ENCODE measurements at places on chromosomes 2 and 18.

GRCh38 chr2:24839729-24840128 lies 46.5 kb downstream of the CENPO start:
- DNase-seq, result no peak

GRCh38 chr2:177020524-177021119 lies 192.0 kb upstream of the HNRNPA3 start:
- DNase-seq, result no peak

DNA sequence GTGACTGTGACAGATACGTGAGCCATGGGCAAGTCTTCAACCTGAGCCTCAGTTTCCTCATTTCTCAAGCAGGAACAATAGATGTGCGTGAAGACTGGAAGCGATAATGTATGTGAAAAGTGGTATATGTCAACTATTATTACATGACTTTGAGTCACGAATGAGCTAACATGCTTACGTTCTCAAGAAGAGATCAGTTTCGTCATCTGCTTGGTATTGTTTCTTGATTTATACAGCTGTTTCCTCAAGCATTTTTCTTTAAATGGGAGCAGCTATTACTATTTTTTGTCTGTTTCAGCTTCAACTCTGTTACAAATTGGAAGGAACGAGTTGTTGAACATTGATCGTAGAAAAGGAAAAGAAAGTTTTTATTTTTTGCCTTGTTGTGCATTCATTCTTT lies 48.5 kb upstream of the THOC1 start:
- DNase-seq, result no peak

- no peak for DNase-seq
Measured at GRCh38 chr18:49757513-49758262, 55.6 kb downstream of the ACAA2 start.

DNA sequence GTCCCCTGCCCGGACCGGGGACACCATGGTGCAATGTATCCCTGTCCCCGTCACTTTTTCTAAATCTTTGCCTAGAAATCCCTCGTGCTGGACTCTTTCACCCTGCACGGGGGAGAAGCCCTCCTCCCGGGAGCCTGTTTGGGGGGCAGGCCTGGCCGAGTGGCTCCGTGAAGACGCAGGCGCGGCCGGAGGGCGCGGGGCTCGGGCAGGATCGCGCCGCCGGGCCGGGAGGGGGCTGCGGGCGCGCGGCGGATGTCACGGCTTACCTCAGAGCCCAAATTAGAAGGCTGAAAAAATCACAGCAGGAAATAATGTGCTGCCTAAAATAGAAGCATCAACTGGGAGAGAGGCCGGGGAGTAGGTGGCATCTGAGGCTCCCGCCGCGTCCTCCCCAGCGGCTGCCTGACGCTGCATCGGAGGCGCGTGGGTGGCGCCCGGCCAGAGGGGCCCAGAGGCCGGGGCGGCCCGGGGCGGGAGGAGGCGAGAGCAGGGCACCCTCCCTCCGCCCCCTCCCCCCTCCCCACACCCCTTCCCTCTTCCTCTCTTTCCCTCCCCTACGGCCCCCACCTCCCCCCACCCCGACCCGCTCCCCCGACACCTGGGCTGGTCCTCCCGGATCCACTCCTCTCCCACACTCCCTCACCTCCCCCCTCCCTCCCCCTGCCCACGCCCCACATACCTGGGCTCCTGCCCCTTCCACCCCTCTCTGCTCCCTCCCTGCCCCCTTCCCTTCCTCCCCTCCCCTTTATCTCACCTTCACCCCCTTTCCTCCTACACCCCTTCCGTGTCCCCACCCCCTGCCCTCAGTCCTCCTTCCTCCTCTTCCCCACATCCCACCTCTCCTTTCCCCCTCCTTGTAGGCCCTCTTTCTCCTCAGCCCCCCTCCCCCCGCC lies 51.9 kb downstream of the SLC4A1AP start:
- peak; percentile 78 for DNase-seq

DNA sequence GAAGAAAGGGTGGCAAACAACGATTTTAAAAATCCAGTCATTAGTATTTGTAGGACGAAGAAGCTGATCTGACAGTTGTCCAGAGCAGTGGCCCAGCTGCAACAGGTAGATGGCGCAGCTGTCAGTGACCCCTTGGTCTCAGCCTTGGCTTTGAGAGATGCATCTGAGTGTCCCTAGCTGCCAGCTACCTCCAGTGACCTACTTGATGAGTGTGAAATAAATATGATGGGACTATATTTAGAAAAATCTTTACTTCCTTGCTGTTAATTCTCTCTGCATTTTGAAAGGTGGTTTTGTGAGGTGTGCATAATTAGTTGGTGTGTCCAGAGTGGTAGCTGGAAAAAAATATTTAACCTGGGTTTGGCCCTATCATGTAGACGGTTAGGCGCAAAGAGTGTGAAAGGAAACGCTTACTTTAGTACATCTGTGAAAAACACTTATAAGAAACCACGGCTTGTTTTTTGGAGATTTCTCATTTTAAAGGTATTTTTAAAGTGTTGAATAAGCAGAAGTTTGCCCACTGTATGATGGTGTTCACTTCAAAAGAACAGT lies 963 bp downstream of the INPP1 start:
- DNase-seq, result peak; percentile 58

DNA sequence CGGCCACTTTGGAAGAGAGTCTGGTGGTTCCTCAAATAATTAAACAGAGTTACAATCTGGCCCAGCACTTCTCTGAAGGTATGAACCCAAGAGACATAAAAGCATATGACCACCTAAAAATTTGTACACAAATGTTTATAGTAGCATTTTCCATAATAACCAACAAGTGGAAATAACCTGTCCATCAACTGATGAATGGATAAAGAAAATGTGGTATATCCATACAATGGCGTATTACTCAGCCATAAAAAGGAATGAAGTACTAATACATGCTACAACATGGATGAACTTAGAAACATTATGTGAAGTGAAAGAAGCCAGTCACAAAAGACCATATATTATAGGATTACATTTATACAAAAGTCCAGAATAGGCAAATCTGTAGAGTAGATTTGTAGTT lies 76.0 kb upstream of the RGPD5 start:
- DNase-seq, result no peak

GRCh38 chr2:55431982-55432627 lies 12.4 kb upstream of the CCDC88A start:
- DNase-seq, result no peak

DNA sequence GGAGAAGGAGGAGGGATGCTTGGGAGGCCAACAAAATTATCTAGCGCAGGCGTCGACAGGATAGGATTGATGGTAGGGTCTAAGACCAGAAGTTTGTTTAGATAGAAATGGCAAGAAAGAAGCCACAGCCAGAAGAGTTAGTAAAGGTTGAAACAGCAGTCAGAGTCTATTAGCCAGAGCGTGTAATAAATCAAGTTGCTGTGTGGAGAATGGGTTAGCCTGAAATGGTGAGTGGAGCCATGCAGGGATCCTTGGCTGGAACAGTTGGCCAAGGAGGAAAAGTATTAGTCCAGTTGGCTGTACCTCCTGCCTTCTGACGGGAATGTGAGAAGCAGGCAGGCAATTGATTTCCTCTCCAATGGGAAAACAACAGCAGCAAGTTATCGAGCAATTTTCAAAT lies 190.7 kb upstream of the CCDC68 start:
- no peak for DNase-seq

DNA sequence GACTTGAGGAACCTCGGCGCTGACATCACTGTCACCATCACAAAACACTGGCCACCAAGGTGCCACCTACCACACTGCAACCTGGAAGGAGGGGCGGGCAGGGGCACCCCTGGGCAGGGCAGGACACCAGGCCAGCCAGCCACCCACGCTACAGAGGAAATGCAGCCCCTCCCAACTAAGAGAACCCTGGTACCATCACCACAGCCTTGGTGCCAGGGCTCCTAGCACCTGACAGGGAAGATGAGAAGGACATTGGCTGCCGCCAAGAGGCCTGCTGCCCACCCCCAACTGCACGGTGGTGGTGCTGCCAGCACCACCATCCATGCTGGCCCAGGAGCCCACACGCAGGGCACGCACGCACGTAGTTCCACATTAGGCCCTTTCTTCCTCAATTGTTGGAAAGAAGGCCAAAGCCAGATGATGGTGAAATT lies 88.7 kb downstream of the HDAC4 start:
- no peak for DNase-seq

- DNase-seq, result peak; percentile 92
Measured at GRCh38 chr2:41966431-41966893, 81.4 kb upstream of the PKDCC start.

- no peak for DNase-seq
Measured at GRCh38 chr2:71486881-71487640, 33.7 kb downstream of the DYSF start.

DNA sequence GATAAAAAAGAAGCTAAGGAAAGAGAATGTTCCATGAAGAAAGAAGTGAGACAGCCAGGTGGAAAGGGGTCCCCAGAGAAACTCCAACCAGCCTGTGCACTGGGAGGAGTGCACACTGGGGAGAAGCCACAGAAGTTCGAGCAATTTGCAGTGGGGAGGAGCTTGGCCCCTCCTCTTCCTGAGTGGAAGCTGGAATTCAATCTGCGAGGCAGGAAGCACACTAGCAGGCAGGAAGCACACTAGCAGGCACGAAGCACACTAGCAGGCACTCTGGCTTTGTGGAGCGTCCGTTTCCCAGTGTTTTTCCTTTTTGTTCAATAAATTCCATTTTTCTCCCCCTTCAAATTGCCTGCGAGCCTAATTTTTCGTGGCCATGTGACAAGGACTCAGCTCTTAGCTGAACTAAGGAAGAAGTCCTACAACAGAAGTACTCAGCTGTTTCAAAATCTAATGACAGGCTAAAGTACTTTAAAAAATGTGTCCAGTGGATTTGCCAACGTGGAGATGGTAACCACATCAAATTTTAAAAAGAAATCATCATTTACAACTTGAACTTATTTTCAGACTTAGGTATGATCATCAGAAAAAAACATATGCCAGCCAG lies 21.4 kb upstream of the SPIRE1 start:
- DNase-seq, result peak; percentile 72

DNA sequence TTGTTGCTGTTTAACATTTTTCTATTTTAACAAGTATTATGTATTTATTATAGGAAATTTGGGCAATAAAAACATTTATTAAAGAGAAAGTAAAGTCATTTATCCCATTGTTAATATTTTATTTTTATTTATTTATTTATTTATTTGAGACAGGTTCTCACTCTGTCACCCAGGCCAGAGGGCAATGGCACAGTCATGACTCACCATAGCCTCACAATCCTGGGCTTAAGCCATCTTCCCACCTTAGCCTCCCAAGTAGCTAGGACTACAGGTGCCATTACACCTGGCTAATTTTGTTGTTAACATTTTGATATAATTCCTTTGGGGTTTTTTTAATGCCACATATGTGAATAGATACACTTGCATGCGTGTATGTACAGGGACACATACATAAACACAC lies 165.9 kb upstream of the STON1 start:
- DNase-seq, result no peak

DNA sequence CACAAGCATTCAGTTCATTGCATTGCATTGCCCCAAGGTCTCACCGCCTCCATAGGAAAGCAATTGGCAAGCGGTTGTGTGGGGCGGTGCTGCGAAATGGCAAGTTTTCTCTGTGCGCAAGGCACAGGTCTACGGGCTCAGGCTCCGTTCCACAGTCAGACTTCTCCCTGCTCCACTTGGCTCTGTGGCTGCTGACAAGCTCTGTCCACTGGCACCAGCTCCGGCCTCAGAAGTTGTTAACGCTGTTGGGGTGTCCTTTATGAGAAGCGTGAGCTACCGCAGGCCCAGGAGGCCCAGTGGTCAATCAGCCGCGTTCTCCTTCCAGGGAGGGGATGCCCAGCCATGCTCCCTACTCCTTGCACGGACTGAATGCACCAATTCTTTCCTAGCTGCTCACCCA lies 87.0 kb upstream of the GATA6 start:
- DNase-seq, result peak; percentile 53

DNA sequence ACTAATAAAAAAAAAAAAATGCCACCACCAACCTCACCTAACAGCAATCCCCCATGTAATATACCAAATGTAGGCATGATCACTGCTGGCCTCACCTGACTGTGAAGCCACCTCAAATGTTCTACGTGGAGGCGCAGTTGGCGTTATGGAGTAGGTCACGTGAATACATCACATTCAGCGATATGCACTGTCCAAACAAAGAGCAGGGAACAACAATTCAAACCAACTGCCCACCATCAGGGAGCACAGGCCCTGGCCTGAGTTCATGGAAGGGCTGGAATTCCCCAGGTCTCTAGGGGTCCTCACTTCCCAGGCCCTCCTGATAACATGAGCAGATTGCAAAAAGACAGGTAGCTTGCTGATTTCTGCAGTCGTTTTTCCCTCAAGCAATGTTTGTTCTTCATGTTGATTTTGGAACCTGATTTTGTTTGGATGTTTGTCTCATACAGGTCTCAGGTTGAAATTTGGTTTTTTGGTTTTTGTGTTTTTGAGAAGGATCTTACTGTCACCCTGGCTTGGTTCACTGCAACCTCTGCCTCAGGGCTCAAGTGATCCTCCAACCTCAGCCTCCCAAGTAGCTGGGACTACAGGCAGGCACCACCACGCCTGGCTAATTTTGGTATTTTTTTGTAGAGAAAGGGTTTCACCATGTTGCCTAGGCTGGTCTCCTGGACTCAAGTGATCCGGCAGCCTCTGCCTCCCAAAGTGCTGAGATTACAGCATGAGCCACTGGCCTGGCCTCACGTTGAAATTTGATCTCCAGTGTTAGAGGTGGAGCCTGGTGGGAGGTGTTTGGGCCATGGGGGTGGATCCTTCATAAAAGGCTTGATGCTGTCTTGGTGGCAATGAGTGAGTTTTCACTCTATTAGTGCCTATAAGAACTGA lies 15.5 kb downstream of the TBC1D8 start:
- DNase-seq, result no peak

DNA sequence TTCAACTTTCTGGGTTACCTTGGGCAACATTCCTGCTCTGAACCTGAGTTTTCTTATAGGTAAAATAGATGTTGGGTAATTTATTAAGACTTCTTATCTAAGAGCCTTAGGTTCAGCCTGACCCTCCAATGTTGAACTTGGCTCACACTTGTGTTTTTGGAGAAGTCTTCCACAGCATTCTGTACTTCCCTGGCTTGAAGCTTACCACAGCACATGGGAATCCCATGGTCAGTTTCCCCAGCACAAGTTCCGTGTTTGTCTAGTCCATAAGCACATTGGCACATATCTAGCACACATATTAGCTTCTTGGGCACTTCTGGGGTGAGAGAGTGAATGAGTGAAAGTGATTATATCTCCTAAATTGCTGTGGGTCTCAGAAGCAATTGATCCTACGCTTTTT lies 782.5 kb upstream of the HS6ST1 start:
- DNase-seq, result no peak

DNA sequence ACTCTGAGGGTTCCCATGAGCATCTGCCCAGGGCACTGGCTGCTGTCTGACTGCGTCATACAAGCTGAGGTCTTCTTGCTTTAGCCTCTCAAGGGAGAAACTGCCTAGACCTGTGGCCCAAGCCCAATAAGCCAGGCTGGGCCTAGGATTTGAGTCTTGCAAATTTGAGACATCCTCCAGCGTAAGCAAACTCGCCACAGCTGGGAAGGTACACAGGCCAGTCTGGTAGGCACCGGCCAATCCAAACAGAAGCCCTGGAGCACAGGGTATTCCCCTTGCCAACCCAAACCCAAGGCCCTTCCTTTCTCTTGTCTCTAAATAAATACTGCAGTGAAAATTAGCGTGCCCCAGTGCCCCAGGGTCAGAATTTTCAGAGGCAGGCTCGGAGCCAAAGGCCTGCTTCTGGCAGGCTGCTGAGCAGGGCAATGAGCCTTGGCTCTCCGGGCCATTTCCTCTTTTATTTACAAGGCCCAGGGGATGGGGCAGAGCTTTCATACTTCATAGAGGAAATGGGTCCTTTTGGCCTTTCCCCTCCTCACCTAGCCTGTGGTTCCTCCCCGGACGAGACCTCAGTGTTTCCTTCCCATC lies 33.3 kb downstream of the POLR1A start:
- peak; percentile 76 for DNase-seq

- DNase-seq, result no peak
Measured at GRCh38 chr2:63048367-63049171, 2.1 kb upstream of the OTX1 start.

GRCh38 chr2:236162882-236163470 lies 5.2 kb downstream of the GBX2 start:
- no peak for DNase-seq

All from Right ventricle myocardium superior (tissue), 1 donor.